ENCODE measurements at places on chromosomes 3 and 15. TPM values are rescaled to one million over a fixed set of nuclear protein-coding genes. Genes with fewer than 3 reads are reported as not detected.

Gene MRPL46
- total RNA-seq: 24.9 TPM

Gene RBP2
- total RNA-seq: not detected

Gene CYP1A2
- total RNA-seq: not detected

Gene GPR176
- total RNA-seq: 1.1 TPM

Gene RGMA
- 11.8 TPM for total RNA-seq

Gene EOMES
- total RNA-seq: not detected

Gene GP5
- 0.18 TPM for total RNA-seq

Gene GOLGA6L4
- 11.7 TPM for total RNA-seq

Gene CAV3
- total RNA-seq: not detected

Gene DNAH12
- total RNA-seq: 1.1 TPM

Gene CPNE9
- 0.69 TPM for total RNA-seq

Gene ARHGAP11A
- total RNA-seq: 30.1 TPM

Gene CLDN11
- 2.4 TPM for total RNA-seq
